ENCODE measurements at places on chromosomes 16 and 17.

- peak; percentile 90 for DNase-seq
Measured at GRCh38 chr17:42458497-42459255, at the start of gene ATP6V0A1. Gene ATP6V0A1, plus strand, starts transcription at chr17:42458878. Its CDS starts 2,017 bp downstream, at chr17:42460895.

DNA sequence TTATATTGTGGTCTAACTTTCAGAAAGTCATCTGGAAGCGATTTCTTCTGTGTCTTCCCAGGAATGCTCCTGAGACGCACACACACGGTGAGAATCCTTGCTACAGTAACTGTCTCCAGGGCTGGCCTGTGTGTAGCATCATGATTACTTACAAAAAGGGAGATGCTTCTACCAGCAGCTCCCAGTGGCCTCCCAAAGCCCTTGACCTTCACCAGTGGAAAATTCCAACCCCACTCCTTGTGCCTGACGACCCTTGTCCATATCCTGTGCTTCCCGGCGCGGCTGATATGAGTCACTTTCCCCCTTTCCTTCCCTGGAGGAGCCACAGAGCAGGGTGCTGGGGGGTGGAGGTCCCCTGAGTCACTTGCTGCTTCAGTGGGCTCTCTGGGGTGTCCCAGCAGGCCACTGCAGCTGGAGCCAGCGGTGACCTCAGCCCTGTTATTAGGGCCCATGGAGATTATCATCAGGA is 22.1 kb upstream of the NAT9 start:
- DNase-seq: no peak

GRCh38 chr16:27778926-27779570 is 229.1 kb downstream of the KATNIP start:
- no peak for DNase-seq

DNA sequence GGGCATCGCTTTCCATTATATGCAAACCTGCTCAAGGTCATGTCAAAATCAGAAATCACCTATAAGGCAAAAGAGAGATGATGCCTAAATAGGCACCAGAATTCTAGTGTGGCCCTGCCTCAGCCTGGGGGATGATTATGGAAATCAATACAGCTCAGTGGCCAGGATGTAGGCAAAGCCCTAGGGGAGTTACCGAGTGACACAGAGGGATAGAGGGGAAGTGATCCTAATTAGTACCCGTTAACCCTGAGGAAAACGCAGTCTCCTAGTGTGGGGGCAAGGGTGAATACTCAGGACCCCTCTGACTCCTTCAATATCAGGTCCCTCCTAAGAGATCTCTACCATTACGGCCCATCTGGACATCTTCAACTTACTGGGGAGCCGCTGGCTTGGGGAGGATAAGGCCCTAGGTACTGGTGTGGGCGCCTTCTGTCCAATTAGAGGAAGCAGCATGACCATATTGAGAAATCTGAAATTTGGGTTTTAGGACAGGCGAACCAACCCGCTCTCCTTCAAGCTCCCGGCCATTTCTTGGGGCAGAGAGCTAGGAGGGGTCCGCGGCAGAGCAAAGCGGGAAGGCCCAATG is 725 bp downstream of the NT5C3B start:
- no peak for DNase-seq

DNA sequence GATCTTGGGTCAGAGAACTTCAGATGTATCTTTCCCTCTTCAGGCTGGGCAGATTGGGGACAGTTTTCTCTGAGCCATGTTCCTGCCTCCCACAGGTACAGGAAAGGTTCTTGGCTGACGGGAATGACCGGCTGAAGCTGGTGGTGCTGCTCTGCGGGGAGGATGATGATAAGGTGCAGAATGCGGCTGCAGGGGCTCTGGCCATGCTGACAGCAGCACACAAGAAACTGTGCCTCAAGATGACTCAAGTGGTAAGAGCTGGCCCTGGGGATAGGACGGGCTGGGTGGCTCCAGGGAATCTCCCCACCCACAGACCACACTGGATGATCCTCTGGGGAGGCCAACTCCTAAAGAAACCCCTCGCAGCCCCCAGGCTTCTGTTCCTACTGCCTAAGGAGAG is 10.9 kb downstream of the SLC35G3 start:
- no peak for DNase-seq

DNA sequence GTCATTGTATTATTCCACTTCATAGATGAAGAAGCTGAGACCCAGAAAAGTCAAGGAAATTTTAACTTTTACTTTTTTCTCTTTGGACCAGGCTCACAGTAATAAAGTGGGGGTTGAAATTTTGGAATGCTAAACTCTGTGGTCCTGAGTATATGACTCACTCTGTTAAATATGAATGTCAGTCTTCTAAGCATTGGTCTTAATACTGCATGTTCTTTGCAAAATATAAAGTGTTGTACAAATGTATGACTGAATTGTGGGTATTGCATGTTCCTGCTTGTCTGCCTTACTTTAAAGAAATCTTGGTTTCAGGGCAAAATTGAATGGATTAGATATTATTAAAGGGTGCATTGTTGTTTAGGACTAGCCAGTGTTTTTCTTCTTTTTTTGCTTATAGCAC is 950.8 kb upstream of the GOT2 start:
- no peak for DNase-seq

DNA sequence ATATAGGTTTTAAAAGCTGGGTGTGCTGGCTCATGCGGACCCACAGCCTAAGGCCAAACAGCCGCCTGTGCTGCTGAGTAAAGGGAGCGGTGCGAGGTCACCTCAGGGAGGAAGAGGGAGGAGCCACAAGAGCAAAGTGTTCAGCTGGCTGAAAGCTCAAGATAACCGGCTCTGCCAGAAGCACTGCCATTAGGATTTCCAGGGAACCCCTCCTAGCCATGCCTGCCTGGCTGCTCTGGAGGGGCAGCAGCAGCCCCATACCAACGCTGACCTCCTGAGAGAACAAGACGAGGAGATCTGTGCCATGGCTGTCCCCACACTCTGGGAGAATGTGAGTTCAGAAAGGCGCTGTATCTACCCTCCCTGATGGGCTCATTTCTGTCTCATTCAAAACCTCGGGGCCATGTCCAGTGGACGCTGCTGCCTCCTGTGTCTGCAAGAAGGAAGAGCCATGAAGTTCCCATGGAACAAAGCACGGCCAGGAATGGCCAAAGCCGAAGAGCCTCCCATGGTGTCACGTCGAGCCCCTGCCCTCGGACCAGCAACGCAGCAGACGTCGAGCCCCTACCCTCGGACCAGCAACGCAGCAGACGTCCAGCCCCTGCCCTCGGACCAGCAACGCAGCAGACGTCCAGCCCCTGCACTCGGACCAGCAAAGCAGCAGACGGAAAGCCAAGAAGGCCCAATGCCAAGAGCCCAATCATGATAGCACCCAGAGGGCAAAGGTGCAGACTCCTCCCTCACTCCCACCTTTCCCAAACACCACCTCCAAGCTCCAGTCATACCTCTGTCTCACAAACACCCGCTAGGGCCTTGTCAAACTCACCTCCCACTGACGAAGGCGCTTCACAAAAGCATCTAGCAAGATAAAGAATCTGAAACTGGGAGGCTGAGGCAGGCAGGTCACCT is 107.0 kb downstream of the ANKRD11 start:
- no peak for DNase-seq

DNA sequence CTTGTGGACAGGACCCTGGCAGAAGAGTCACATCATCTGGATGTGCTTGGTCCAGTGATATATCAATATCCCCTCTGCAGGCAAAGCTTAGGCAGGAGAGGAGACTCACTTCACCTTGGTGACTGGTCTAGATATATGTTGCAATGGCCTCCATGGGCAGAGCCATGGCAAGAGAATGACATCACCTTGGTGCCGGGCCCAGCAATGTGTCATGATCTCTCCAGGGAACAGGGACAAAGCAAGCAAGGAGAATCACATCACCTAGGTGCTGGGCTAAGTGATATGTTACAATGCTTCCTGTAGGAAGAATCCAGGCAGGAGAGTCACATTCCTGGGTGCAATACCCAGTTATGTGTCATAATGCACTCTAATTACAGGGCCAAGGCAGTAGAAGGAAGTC is 2106.2 kb downstream of the TP53TG3F start:
- DNase-seq: no peak

DNA sequence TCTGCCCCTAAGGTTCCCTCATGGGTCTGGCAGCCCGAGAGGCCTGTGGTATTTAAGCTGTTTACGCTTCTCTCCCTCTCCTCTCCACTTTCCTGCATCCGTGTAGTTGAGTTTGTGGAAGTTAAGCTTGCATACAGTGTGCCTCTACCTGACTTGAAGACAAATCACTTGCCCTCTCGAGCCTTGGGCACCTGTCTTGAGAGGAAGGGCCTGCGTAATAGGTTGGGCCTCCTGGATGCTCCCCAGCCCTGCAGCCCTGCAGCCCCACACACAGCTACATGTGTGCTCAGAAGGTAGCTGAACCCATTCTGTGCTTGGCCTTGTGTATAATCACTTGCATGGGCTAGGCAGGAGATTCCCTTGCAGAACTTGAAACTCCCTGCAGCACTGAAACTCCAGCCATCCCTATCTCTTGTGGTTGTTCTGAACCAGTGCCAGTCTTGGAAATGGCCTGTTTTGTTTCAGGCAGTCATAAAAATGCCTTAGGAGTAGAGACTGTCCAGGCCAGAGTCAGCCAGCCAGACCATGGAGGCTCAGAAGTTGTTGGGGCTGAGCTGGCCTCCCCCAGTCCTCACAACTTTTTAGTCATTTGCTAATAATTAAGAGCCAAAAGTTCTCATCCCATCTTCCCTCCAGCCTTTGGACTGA is 134.6 kb downstream of the CLEC16A start:
- DNase-seq: no peak

- peak; percentile 94 for DNase-seq
Measured at GRCh38 chr17:29091606-29092289, 48.8 kb downstream of the PIPOX start.

DNA sequence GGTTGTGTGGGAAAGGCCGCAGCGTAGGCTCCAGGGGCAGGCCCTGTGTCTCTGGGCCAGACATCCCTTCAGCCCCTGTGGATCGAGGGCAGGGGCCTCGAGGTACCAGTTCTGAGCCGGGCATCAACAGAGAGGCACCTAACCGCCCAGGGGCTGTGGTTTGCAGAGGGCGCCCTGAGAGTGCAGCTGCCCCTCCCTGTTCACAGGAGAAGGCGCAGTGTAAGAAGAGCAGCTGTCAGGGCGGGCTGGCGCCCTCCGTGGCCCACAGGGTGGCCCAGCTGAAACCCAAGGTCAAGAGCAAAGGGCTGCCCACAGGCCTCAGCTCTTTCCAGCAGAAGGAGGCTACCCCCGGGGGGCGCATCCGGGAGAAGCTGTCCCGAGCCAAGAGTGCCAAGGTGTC is 56.5 kb downstream of the ACTG1 start:
- DNase-seq: no peak

DNA sequence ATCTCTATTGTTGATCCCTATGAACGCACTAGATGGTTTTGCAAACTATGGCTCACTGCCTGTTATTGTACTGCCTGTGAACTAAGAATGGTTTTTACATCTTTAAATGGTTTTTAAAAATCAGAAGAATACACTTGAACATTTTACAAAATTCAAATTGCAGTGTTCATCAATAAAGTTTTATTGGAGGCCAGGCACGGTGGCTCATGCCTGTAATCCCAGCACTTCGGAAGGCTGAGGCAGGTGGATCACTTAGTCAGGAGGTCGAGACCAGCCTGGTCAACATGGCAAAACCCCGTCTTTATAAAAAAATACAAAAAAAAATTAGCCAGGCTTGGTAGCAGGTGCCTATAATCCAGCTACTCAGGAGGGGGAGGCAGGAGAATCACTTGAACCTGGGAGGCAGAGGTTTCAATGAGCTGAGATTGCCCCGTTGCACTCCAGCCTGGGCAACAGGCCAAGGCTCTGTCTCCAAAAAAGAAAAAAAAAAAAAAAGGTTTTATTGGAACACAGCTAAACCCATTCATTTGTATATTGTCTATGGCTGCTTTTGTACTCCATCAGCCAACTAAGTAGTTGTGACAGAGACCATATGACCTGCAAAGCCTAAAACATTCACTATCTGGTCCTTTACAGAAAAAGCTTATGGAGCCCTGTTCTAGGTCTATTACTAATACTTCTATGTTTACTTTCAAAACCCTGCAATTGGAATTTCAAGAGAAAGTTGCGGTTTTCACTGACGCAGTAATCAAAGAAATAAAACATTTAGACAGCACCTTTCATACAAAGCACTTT is 18.9 kb downstream of the IKZF3 start:
- peak; percentile 68 for DNase-seq

DNA sequence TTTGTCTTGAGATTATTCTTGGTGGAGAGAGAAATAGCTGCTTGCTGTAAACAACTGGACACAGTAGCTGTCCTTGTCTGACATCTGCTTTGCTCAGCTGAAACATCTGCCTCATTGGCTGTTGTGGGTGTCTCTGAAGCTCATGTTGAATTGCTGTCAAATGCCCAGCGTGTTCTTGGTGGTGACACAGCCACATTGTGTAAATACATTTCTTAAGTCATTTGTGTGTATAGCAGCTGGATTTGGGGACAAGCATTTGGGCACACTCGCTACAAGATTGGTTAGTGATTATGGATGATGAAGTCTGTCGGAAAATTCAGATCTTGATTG is 5.3 kb downstream of the FAM234A start:
- DNase-seq: no peak

DNA sequence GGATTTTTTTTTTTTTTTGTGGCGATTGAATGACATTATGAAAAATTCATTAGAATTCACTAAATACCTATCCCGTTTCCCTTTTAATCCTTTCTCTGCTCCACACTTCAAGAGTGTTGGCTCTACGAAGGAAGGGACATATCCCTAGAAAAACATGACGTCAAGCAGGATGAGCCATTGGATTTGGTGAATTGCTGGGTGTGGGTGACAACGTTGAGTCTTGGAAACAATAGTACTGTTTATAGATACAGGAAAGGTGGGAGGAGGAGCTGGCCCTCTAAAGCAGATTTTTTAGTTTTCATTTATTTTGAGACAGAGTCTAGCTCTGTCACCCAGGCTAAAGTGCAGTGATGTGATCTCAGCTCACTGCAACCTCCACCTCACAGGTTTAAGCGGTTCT is 167.6 kb upstream of the FAM20A start:
- no peak for DNase-seq

GRCh38 chr17:48351911-48352332 is 78.1 kb downstream of the SKAP1 start:
- no peak for DNase-seq

GRCh38 chr17:2511462-2512369 is at the start of gene METTL16:
Gene METTL16, minus strand, starts transcription at chr17:2511888. Its CDS starts 9,557 bp downstream, at chr17:2502331.
- DNase-seq: peak; percentile 97

GRCh38 chr16:66334853-66335574 is 31.5 kb upstream of the CDH5 start:
- peak; percentile 69 for DNase-seq

GRCh38 chr17:57515662-57516211 is 229.4 kb downstream of the CCDC182 start:
- DNase-seq: no peak

DNA sequence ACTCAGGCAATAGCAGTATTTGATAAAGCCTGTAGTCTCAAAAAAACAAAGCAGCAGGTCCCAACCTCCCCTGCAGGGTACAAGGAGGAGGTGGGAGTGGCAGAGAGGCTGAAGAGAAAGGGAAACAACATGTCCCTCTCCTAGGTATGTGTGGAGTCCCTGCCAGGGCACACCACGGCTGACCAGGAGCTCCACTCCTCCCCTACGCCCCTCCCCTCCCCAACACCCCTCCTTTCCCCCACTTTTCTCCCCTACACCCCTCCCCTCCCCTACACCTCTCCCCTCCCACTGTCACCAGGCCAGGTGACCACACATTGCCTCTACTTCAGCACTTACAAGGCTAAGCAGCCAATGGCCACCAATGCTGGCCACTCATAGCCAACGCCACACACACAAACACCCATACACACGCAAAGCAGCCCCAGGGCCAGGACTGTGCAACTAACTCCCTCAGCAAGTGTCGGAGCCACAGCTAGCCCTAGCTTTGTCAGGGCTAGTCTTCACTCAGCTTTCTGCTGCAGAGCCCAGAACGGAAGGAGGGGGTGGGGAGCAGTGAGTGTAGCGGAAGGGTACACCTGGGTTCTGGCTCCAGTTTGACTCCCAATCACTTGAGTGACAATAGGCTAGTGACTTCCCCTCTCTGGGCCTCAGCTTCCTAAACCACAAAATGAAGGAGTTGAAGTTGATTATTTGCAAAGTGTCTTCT is 8.2 kb downstream of the CAVIN1 start:
- no peak for DNase-seq

Data from NCI-H1092 (cell line).